ENCODE measurements at places on chromosomes 6 and 20.

- no peak for DNase-seq
Measured at GRCh38 chr6:107666981-107667601, 157.0 kb downstream of the SCML4 start.

- no peak for DNase-seq
Measured at GRCh38 chr6:72760114-72760793, 138.4 kb downstream of the KCNQ5 start.

DNA sequence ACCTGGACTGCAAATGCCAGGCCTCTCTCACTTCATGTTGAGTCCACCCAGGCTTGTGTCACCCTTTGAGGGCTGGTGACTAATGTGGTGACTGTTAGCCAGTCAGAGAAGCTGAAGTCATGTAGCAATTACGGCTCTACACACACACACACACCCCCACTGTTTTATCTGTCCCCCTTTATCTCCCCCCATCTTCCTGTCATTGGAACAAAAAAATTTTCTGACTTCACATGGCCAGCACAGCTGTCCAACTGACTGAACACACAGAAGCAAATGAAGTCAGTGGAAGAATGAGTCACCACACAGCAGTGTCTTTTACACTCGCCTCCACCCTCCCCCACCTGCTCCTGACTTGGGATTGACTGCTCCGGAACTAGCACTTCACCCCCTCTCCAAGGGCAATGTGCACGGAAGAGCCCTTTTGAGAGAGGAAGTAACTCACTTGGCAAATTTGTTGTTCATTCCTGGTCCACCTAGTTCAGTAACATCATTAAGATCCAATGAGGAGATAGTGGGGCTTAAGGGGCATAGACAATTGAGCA is 198.0 kb downstream of the RNF144B start:
- DNase-seq: peak; percentile 14

DNA sequence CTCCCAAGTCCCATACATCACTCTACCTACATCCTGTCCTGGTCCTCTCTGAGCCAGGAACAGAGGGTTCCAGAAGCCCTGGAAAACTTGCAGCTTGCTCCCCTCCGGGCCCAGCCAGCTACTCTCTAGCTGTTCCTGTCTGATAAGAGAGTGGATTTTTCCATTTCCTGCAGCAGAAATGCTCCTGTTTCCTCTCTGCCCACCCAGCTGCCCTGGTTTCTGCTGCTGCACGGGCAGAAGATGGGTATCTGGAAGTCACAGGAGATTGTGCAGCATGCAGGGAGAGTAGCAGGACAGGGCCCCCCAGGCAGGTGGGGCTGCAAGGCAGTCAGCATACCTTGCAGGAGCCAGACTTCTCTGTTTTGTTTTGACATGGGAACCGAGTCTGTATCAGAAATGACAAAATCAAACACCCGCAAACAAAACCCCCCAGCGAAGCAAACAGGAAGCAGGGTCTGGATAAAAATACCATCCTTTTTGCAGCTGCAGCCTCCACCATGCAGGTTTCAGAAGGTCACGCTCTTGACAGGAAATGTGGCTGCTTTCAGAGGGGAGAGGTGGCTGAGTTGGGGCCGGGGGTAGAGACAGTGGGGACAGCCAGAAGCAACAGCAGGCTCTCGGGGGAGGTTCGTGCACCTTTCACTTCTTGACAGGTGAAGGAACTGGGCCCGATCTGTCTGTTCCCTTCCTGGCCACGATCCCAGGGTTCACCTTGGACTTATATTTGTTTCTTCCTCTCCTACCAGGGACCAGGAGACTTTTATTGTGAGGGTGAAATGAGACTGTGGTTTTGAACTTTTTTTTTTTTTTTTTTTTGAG is 50.8 kb upstream of the FAM83D start:
- DNase-seq: no peak

DNA sequence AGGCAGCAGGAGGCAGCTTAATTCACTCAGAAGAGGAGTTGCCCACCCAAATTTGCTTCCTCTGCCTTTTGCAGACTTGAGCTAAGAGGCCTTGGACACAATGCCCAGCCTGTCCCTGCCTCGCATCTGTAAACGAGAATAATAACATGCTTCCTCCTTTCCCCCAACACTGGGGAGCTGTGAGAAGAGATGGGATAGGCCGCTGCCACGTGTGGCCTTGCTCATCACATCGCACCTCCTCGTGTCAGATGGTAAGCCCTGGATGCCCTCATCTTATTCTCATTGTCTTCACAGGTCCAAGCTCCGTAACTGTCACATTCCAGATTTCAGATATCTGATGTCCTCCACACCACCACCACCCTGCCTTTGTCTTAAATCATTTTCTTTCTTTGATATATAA is 13.1 kb upstream of the TUBB2B start:
- DNase-seq: no peak

GRCh38 chr6:25645916-25646315 is 6.1 kb upstream of the SCGN start:
- no peak for DNase-seq

DNA sequence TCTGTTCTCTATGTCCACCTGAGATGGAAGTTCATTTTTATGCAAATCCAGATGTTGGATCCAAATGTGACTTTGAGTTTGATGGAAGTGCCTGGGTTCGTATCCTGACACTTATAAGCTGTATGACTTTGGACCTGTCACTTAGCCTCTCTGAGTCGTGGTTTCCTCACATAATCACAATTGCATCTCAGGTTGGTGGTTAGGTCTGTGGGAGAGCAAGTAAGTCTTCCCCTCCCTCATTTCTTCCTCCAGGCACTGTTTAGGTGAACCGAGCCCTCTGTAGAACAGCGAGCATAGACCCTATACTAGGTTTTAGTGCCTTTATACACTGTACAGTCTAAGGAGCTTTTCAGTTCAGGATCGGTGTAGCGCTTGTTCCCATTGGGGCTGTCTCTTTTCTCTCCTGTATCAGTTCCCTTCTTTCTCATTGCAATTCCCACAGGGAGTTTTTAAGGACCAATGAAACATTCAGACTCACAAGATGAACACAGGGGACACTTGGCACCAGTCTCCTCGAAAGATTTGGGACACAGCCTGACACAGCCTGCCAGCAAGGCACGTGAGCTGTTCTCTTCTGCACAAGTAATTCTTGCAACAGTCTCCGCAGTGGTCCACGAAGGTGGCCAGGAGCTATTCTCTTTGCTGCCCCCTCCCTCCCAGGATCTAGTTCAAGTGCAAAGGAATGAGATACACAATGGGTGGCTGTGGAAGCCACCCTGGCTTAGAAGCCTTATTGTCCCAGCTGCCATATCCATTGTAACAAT is 11.8 kb downstream of the TOX2 start:
- no peak for DNase-seq

GRCh38 chr6:25064006-25064405 is 128.2 kb upstream of the RIPOR2 start:
- DNase-seq: no peak

DNA sequence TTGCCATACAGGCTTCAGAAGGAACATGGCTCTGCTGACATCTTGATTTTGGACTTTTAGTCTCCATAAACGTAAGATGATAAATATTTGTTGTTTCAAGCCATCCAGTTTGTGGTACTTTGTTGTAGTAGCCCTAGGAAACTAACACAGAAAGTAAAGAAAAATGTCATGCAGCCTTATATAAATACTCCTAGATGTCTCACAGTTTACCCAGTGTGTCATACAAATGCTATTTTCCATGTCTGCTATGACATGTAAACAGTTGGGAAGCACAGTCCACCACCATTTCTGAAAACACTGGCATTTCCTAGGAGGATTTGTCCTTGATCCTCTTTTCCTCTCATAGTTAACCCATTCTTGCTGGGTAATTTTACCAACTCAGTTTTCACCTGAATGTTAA is 30.6 kb upstream of the ME1 start:
- DNase-seq: peak; percentile 7

GRCh38 chr6:157272372-157272771 is 50.9 kb downstream of the TMEM242 start:
- no peak for DNase-seq

DNA sequence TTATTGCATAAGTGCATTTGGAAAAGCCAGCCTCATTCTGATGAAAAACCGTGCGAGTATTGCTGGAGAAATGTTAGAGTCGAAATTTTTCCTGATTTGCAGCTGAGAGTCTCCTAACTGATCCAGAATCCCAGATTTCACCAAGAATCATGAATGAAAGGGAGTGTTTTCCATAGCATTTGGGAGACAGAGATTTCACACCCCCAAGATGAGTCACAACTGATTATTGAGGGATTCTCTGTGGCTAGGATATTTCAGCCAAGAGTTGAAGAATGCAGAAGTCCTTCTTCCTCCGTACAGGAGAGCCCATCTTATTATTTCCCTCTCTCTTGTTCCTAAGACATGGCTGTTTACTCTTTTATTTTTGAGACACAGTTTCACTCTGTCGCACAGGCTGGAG is 82.2 kb upstream of the SALL4 start:
- no peak for DNase-seq

DNA sequence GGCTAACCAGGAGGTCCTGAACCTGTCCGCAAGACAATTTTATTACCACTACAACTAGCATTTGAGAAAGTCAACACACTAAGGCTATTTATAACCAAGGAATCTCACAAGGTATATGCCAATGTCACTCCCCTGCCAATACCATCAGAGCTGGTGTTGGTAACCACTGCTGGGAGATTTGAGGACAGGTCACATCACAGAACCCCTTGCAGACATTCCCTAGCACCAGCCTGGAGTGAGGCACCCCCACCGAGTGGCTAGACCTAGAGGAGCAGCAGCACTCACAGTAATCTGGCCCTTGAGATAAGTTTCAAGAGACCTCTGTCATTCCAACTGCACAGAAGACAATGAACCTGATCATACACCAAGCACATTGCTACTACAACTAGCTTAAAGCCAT is 483.2 kb downstream of the MMUT start:
- DNase-seq: no peak

GRCh38 chr6:56387621-56388414 is 140.4 kb upstream of the COL21A1 start:
- no peak for DNase-seq

GRCh38 chr6:125421836-125422235 is 120.1 kb upstream of the HDDC2 start:
- no peak for DNase-seq

GRCh38 chr6:169980826-169981450 is 229.5 kb downstream of the ERMARD start:
- DNase-seq: no peak

DNA sequence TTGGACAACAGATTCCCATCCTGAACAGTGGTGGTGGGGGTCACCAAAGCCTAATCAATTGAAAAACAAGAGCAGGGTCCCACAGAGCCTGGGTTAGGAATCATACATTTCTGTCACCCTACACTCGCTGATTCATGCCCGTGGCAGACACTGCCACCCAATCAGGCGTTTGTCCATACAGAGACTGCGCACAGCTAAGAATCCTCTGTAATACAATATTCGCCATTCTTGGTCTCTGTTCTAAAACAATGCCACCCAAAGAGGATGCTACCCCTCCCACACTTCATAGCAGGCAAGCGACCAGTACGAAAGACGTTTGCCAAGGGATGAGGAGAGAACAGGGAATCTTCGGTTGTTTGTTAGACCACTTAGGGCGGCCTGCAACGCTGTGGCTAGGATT is 28.1 kb upstream of the SLC22A23 start:
- no peak for DNase-seq

DNA sequence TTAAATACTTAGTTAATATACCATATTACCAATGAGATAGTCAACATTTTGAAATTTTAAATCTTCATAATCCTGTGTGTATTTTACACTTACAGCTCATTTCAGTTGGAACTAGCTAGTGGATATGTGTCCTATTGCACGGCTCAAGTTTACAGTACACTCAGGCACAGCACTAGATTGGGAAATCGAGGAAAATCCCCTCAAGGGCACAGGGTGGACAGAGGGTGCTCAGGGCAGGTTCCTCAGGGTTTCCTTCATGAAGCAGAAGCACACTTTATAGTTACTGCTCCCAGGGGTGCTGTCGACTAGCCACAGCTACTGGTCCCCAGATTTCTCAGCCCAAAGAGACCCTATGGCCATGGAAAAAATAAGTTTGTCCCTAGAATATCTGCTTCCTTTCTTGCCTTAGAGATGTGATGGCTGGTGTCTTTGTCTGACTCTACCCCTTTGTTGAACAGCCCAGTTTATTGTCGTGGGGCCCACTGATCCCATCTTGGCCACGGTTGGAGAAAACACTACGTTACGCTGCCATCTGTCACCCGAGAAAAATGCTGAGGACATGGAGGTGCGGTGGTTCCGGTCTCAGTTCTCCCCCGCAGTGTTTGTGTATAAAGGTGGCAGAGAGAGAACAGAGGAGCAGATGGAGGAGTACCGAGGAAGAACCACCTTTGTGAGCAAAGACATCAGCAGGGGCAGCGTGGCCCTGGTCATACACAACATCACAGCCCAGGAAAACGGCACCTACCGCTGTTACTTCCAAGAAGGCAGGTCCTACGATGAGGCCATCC is 1.5 kb downstream of the BTN2A1 start:
- no peak for DNase-seq

DNA sequence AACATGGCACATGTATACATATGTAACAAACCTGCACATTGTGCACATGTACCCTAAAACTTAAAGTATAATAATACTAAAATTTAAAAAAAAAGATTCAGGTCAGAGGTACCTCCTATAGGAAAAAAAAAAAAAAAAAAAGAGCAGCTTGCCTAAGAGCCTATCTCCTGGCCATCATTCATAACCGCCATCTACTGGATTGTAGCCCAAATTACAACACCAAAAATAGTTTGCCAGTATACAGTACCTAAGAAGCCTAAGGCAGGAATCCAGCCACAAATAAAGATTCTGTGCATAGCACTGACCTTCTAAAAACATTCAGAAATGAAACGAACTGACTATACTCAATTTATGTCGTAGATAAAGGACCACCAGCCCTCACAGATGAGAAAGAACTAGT is 438.4 kb upstream of the ADGRB3 start:
- no peak for DNase-seq

DNA sequence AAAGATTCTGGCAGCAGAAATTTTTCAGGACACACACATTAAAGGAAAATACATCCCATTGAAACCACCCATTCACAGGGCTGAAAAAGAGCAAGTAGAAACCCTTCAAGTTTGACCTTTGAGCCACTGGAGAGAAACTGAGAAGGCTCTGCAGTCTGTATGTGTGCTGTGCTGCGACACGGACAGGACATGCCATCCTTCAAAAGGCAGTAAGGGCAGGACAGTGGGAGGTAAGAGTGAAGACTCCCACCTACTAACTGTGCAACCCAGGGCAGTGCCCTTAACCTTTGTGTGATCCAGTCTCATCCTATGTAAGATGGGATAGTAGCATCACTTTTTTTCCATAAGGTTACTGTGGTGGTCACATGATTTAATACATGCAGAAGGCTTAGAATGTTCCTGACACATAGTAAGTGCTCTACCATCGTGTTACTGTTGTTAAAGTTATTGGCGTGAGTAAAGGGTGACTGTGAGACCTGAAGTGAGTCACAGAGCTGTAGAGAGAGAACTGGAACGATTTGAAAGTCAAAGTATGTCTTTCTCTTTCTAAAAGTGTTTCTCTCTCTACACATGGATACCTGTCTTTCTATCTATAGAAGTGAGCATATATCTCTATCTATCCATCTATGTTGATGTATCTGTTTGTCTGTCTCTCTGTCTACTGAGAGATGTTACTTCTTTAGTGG is 153.7 kb upstream of the OLIG3 start:
- DNase-seq: no peak

- DNase-seq: no peak
Measured at GRCh38 chr6:20137240-20137639, 75.0 kb downstream of the MBOAT1 start.

GRCh38 chr6:125346926-125347563 is 45.3 kb upstream of the HDDC2 start:
- DNase-seq: no peak

All from hepatic stellate cell (primary cell).